ENCODE measurements at places on chromosomes 1 and 21.

DNA sequence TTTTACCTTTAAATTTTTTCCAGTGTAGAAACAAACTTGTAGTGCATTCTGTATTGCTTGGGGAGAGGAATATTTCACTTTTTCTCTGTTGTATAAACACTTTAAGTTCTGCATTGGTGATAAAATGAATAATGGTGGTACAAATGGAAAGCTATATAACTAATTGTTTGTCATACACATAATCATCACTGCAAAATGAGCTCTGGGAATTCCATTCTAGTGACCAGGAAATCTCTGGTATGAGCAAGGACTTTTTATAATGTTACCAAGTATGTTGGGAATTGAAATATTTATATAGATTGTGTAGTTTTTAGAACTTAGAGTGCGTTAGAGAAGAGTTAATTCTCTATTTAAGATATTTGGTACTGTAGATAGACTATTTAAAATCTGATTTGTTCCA is 5.0 kb upstream of the FMN2 start:
- no peak for DNase-seq

- no peak for DNase-seq
Observed at GRCh38 chr1:58933599-58933926, 149.7 kb upstream of the JUN start.

- no peak for DNase-seq
Observed at GRCh38 chr21:21921410-21922232, 923.4 kb downstream of the NCAM2 start.

DNA sequence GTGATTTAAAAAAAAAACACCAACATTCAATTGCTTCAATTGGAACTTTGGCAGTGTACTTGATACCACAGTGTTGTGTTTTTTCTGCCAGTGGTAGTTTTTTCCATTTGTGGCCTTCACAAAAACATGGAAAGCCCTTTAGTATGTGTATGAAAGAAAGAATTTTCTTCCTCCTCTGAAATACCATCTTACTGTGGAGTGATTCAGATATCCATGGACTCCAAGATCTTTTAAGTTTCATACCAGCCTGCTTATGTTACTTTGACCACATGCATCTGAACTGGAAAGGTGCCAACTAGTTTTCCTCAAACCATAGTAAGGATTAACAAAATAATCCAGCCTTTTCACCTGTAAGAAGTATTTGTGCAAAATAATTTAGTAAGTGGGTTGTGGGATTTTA is 3.4 kb downstream of the PPP2R5A start:
- no peak for DNase-seq

DNA sequence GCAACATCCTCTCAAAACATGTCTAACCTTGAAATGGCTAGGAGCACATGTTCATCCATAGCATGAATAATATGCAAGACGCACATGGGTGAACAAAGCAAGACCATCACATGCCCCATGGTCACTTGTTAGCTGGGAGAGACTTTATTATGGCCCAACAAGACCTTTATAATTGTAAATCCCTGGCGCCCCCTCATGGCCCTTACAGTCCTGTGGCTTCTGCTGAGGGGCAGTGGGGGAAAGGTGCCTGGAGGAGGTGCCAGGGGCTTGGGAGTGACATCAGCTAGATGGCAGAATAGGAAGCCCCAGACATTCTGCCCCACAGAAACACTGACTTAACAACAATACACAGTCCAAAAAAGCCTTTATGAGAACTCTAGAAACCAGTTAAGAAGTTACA is 51.7 kb downstream of the CSMD2 start:
- no peak for DNase-seq

DNA sequence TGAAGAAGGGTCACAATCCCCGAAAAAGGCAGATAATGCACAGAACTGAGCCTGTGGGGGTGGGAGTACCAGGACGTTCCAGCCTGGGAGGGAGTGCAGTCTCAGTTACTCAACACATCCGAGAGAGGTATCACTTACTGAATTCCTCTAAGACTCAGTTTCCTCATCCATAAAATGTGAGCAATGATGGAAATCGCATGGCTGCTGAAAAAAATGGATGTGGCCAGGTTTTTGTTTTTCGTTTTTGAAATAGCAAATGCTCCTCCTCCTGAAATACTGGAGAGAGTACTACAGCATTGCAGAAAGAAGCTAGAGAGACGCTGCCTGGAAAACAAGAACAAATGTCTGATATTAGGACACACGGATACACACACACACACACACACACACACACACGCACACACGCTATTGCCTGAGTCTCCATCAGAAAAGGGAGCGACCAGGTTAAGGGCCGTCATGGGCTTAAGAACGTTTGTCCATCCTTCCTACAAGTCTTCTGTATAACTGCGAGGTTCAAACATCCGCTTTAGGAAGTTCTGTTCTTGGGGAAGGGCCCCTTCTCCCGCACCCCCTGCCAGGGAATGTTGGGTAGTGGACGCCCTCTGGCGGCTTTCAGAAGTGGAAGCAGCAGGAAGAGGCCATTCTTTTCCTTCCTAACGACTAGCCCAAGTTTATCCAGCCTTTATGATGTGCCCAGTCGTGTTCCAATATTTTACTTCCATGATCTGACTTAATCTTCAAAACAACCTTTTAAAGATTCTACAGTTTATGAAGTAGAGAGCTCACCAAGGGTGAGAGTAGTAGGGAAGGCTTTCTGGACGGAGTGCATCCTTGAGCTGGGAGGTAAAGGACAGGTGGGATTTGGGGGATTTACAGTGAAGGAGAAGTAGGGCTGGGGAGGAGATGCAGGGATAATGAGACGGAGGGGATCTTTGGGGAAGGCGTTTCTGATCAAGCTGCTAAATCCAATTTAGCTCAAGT is 699 bp upstream of the NES start:
- peak; percentile 54 for DNase-seq

GRCh38 chr1:223180731-223181321 is 37.8 kb upstream of the TLR5 start:
- no peak for DNase-seq

DNA sequence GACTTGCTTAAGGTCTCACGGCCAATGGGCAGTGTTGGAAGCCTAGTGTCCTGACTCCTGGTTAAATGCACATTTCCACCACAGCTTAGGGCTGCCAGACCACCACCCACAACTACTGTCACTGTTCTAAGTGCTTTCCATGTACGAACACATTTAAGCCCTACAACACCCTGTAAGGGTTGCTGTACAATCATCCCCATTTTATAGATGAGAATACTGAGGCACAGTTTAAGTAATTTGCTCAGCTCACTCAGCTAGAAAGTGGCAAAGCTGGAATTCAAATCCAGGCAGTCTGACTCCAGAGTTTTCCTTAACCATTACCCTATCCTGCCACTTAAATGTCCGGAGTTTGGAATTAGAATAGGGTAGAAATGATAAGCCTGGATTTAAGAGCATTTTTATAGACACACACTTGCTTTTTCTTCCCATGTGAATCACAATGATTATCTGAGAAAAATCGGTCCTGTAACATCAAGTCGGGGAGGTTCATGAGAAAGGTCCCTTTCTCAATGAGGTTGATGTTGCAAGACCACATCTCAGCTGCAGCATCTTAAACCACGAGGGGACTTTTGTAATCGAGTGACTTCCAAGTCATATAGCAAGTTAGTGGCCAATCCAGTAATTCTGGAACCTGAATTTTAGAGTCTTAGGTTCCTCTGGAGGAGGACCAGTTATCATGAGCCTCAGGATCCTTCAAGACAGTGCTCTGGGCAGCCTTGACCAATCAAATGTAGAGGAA is 8.6 kb downstream of the E2F2 start:
- no peak for DNase-seq

DNA sequence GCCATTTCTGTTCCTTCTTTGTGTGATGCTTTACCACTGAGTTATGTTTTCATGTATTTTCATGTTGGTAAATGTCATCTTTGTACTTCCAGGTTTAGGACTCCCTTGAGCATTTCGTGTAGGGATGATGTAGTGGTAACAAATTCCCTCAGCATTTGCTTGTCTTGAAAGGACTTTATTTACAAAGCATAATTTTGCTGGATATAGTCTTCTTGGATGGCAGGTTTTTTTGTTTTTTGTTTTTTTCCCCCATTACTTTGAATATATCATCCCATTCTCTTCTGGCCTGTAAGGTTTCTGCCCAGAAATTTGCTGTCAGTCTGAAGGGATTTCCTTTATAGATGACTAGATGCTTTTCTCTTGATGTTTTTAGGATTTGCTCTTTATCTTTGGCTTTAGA is 133.4 kb downstream of the PCBP3 start:
- DNase-seq: no peak

GRCh38 chr21:34962586-34963222 is 86.4 kb downstream of the RUNX1 start:
- DNase-seq: no peak

GRCh38 chr1:155940993-155941844 is at the start of gene RXFP4:
RXFP4 (plus strand) TSS chr1:155941638; CDS start chr1:155941710, 72 bp downstream.
- no peak for DNase-seq

DNA sequence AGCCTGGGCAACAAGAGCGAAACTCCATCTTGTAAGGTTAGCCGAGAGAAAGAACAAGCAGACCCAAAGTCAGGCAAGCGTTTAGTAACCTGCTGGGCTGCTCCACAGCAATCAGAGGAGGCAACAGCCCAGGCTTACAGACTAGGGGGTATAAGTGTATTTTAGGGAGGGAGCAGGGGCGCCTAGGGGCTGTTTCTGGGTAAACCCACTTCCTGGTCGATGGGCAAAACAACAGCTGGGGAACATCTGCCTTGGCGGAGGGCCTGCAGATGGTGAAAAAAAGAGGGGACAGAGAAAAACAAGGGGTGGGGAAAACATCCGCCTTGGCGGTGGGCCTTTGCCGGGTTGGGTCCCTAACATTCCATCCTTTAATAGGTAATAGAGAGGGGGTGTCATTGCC is 5.2 kb downstream of the TAS1R1 start:
- DNase-seq: no peak

GRCh38 chr1:37987679-37988078 is 2.1 kb downstream of the SF3A3 start:
- no peak for DNase-seq

- peak; percentile 24 for DNase-seq
Observed at GRCh38 chr1:25037174-25038074, 107.3 kb upstream of the RUNX3 start.

- DNase-seq: no peak
Observed at GRCh38 chr21:35922618-35923017, 137.7 kb downstream of the SETD4 start.

GRCh38 chr1:7755448-7755847 is 15.6 kb upstream of the VAMP3 start:
- no peak for DNase-seq

DNA sequence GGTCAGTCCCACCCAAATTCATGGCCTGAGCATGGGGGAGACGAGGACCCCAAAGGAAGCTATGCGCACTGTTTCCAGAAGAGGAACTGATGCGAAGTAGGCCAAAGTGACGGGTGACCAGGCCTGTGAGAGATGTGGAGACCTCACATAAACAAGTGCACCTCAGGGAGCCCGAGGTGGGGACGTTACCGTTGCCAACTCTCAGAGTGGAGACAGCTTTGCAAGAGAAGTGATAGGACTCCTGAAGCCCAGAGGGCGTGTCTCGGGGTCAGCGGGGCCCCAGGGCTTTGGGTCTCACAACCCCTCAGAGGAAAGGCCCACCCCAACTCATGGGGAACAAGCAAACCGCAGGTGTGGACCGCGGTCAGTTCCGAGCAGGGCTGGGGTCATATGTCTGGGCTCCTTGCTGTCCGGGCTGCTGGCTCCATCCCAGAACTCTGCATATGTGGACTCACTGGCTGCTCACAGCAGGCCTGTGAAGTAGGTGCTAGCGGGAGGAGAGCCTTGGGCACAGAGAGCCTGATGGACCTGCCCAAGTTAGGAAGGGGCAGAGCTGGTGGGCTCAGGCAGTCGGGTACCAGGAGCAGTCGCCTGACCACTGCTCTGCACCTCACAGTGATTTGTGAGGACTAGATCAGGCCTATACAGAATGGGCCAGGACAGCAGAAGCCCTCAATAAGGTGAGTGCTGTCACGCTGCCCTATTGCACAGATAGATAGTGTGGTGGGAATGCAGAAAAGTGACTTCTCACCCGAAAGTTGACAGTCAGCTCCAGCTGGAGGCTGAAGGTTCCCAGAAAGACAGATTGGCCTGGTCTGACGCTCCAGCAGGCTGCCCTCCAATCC is 26.2 kb downstream of the STUM start:
- no peak for DNase-seq

DNA sequence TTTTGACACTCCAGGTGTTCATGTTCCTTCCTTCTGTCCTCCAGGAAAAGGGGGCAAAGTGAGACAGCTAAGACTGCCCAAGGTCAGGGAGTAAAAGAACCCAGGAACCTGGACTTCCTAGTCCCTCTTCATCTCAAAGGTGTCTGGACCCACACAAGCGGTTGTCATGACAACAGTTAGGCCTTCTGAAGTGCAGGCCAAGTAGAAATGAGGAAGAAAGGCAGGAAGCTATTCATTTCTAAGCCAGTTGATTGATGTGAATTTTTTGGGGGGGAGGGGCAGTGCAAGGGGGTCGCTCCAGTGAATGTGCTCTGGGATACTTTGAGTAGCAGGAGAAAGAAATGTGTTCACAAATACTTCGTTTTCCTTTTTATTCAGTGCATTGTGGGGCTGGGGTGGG is 114.3 kb downstream of the NAV1 start:
- no peak for DNase-seq

DNA sequence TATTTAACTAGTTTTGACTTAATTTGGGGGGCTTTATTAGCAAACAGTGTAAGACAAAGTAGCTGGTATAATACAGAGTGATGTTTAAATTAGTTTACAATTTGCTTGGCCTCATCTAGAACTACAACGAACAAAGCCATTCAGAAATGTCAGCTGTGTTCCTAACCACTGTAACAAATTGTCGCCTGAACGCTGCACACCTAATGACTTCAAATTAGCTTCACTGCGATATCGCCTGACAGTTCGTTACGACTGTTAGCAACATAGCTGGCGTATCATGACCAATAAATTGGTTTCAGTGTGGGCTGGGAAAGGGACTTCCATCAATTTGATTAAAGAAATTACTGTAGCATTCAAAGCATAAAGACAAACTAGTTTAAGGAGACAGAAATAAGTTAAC is 139.8 kb upstream of the USH2A start:
- no peak for DNase-seq

- no peak for DNase-seq
Observed at GRCh38 chr1:200213921-200214320, 186.4 kb downstream of the NR5A2 start.

DNA sequence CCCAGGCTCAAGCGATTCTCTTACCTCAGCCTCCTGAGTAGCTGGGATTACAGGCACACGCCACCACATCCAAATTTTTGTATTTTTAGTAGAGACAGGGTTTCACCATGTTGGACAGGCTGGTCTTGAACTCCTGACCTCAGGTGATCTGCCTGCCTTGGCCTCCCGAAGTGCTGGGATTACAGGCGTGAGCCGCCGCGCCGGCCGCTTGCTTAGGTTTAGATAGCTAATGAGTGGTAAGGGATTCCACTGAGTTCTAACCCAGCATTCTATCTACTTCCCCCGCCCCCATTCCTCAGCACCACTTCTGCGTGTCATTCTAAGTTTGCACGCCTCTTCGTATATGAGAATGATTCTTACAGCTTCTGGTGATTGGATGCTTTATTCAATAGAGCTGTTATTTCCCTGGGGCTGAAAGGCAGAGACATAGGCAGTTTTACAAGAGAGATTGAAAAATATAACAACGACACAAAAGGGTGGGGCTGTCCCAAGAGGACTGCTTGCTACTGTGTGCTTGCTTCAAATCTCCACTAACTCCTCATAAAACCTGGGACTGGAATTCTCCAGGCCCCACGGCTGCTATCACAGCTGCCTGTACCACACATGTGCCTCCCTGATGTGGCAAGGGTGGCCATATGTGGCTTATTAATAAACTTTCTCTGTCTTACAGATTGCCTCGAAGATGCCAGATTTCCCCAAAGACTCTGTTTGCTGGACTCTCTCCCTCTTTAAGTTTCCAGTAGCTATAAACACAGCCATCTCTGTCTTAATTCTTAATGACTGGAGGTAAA is 23.7 kb upstream of the GREM2 start:
- no peak for DNase-seq
